ENCODE measurements at places on chromosomes 1 and 21. TPM values are rescaled to one million over a fixed set of nuclear protein-coding genes. Genes with fewer than 3 reads are reported as not detected.

DNA sequence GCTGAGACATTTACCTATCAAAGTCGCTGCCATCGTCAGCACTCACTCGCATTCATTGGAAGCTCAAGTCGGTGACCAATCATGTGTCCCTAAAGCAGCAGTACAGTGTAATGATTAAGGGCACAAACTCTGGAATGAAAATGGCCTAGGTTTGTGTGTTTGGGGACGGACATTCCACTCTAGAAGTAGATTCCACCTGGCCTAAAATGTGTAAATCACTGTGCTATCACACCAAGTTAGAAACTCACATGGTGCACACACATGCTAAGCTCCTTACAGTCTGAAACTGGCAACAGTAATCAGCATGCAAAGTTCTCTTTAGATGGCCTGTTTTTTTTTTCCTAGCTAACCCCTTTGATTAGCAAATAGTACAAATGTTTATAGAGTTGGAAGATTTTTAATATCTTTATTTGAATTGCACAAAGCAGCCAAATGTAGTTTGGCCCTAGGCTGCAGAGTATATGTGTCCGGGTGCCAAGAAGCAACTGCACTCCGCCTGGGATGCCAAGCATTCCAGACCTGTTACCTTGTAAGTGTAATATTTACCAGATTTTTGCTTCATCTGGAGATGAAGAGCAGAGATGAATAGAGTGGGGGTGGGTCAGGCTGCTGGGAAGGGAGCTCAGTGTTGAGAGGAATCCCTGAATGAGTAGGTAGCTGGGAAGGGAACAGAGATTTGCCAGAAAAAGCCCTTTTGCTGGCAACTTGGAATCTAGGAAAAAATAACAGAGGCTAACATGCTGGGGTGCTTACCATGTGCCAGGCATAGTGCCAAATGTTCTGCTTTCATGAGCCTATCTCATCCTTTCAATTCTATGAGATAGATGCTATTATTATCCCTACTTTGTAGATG, 35.2 kb downstream of the TGFB2 start:
- DNase-seq, result peak; percentile 100

- no peak for DNase-seq
These were observed 177.2 kb downstream of the NFIA start for GRCh38 chr1:61259379-61260148.

GRCh38 chr1:181043025-181043888, 9.5 kb downstream of the MR1 start:
- peak; percentile 52 for DNase-seq

SYCP1 gene
- total RNA-seq, result not detected
